ENCODE measurements at places on chromosomes 6 and 20. TPM values are rescaled to one million over a fixed set of nuclear protein-coding genes. Genes with fewer than 3 reads are reported as not detected.

The SLC35B3 gene
- total RNA-seq: 8.1 TPM

The OR12D1 gene
- not detected for total RNA-seq

- no peak for ATAC-seq
These were observed 88.4 kb downstream of the RTN4IP1 start for GRCh38 chr6:106540907-106541306.

GRCh38 chr6:95519228-95520037, 57.9 kb upstream of the MANEA start:
- no peak for ATAC-seq

- ATAC-seq: no peak
These were observed 58.2 kb upstream of the TRAF3IP2 start for GRCh38 chr6:111663692-111664564.

GRCh38 chr6:128494440-128494839, 26.0 kb downstream of the PTPRK start:
- ATAC-seq: no peak

DNA sequence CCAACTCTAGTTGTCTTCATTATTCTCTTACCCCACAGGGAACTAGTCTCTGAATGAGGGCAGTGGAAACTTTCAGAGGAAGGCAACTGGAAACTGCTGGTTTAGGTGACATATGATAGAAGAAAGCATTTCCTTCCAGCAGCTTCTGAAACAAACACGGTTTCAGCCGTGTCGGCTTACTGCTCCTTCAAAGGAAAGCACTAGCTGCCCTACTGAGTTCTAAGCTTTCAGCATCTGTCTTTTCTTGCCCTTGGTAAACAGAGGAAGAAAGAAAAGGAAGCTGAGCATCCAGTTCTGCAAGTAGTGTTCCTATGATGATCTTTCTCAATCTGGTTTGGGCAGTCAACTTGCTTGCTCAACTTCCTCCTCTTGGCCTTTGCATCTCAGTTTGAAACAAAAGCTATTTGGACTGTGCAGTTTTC, 117.5 kb upstream of the CEP85L start:
- ATAC-seq: peak; percentile 80

The OR12D3 gene
- not detected for total RNA-seq

The HSPA1L gene
- 2.7 TPM for total RNA-seq

DNA sequence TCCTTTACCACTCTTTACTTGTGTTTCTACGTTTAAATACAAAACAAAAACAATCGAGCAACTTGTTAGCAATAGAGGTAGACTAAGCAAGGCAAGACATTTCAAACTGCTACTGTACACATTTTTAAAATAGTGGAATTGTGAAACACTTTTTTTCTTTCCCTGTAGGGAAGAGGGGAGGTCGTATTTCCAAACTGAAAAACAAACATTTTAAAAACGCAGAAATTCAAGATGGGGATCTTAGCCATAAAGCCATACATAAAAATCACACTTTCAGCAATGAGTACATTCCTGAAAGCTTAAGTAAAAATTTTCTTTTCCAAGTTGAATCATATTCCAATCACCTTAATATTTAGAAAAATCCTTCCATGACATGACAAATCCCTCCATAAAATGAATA, 267.6 kb downstream of the LAMA2 start:
- no peak for ATAC-seq

Measured in activated T-helper 17 cell treated with anti-CD3 and anti-CD28 coated beads, Interleukin-2, amount 50 U/mL, for 72 hours (primary cell).